CD4-positive, alpha-beta T cell treated with Interleukin-6 at 100 ng/mL for 8 hours (primary cell): ENCODE measurements at places on chromosomes 4 and X.

GRCh38 chrX:97714072-97714471 lies 830.4 kb downstream of the RPA4 start:
- DNase-seq = no peak

- no peak for DNase-seq
Measured at GRCh38 chr4:184198190-184198589, 19.5 kb downstream of the ENPP6 start.

DNA sequence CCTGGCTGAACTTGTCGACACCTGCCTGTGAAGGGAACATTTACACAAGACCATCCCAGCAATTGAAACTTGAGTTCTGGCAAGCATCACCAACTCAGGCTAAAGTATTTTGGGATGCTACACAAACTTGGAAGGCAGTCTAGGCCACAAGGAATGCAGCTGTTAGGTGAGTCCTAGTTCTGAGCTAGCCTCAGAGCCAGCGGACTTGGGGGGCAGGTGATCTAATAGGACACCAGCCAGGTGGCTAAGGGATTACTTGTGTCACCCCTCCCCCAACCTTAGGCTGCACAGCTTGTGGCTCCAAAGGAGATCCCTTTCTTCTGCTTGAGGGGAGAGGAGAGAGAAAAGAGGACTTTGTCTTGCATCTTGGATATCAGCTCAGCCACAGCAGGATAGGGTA lies 62.3 kb upstream of the DKK2 start:
- no peak for DNase-seq

DNA sequence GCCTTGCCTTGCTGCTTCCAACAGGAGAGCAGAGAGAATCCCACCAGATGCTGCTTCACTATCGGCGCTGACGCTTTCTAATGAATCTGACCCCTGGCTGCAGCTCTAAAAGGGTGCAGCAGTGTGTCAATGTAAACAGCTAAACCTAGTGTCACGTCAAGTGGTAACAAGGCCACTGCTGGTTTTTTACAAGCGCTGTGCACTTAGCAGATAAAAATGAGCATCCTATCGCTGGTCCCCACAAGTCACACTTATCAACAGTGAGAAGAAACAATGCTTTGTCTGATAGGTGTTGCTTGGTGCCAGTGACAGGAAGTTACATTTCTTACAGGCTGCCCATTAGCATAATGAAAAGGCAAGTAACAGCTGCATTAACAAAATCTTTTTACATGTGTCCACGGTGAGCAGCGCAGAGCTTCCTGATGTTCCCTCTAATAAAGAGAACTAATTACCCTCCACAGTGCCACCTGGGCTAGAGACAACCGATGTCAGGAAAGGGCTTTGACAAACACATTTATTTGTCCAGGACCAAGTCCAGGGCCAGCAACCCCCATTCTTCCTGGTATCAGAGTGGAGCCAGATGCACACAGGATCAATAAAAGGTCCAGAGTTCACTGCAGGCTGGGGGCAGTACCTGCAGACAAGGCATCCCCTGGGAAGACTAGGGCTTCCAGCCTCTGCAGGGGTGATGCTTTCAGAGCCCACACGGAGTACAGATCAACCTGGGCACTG lies 176.0 kb downstream of the MGST2 start:
- no peak for DNase-seq

- DNase-seq = no peak
Measured at GRCh38 chr4:139274790-139275189, 5.2 kb downstream of the MGARP start.
